ENCODE measurements at places on chromosomes 2 and 18.
A peak's percentile ranks its signal among the peaks of the same experiment; 100 is the strongest.

DNA sequence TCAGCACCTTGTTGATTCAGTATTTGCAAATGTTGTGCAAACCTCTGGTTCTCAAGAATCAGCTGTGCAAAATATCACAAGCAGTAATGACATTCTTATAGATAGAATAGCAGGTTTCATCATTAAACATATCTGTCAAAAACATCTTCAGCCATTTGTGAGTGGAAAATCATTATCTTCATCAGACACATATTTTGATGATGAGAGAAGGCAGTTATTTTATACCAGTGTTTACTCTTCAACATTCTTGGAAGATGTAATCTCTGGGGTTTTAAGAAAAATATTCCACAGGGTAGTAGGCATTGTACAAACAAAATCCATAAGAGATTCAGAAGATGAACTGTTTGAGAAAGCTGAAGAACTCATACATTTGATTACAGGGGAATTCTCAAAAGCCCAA, 64.3 kb downstream of the FSIP2 start:
- DNase-seq = no peak

DNA sequence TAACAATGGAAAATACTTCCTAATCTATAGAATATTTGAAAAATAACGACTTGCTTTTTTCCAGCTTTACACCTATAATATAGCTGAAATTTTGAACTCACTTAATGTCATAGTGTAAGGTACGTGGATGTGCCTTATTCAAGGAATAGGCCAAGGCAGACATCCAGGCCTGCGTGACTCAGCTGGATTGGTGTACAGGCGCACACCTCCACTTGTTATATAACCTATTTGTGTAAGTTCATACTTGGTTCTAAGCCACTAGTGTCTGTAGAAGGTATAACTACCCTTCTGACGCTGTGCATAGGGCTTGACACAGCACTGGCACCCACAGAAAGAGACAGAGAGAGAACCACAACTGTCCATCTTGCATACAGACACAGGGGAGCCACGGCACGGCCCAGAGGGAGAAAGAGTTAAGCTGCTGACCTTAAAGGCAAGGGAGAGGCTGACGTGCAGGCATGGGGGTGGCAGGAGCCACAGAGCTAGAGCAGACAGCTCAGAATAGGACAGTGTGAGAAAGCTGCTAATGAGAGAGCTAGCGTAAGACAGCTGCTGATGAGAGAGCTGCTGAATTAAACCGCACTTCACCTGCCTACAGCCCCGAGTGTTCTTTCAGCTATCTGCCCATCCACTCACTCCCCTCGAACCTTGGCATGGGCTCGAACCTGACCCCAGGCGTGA, 16.1 kb downstream of the CCDC178 start:
- no peak for DNase-seq

GRCh38 chr2:241160318-241160717, 10.1 kb downstream of the PPP1R7 start:
- DNase-seq = no peak

DNA sequence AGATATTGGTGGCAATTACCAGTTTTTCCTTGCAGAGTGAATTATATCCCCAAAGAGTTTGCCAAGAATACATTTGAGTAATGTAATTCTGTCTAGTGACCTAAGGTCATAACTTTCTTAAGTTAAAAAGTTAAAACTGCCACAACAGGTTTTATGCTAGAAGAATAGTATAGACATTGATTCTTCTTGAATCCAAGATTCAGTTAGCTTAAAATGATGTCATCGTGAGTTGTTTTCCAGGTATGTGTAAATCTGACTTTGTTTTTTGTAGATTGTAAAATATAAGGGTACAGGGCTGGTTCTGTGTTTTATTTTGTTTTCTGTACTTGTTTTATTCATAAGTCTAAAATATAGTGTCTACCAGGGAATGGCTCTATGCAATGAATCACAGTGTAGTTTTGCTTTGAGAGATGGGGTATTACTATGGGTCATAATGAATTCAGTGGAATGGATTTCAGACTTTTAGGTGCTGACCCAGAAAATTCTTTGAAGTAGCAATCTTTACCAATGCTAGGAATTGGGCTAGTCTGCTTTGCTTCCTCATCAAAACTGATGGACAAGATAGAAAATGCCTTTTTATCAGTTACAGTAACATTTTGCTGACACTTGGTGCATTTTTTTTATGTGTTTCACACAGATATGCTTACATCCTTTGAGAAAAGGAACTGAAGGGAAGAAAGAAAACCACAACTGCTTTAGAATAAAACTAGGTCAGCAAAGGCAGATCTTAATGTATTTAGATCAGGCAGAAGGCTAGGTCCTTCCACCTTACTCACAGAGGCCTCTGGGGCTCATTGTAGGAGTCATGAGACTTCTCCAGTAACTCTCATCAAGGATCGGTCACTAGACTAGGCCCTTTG, 20.8 kb upstream of the MGAT5 start:
- no peak for DNase-seq

DNA sequence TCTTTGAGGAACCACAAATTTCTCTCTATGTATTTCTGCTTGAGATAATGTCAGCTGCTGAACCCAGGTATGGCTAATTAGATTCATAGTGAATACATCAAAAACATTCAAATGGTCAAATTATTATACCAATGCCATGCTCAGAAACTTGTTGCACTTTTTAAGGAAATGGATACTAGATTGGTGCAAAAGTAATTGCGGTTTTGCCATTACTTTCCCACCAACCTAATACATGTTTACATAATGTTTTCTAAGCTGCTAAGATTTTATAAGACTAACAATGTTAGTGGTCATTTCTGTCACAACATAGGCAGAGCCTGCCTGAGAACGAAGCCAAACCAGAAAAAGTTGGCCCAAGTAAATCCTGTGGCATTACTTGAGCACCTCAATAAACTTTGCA, 568.2 kb upstream of the LRATD1 start:
- DNase-seq = no peak

- DNase-seq = no peak
Measured at GRCh38 chr2:103289105-103289725, 527.4 kb downstream of the TMEM182 start.

- DNase-seq = no peak
Measured at GRCh38 chr18:26546170-26546874, 2.0 kb downstream of the KCTD1 start.

GRCh38 chr18:58853561-58853960, 11.1 kb upstream of the ZNF532 start:
- no peak for DNase-seq

DNA sequence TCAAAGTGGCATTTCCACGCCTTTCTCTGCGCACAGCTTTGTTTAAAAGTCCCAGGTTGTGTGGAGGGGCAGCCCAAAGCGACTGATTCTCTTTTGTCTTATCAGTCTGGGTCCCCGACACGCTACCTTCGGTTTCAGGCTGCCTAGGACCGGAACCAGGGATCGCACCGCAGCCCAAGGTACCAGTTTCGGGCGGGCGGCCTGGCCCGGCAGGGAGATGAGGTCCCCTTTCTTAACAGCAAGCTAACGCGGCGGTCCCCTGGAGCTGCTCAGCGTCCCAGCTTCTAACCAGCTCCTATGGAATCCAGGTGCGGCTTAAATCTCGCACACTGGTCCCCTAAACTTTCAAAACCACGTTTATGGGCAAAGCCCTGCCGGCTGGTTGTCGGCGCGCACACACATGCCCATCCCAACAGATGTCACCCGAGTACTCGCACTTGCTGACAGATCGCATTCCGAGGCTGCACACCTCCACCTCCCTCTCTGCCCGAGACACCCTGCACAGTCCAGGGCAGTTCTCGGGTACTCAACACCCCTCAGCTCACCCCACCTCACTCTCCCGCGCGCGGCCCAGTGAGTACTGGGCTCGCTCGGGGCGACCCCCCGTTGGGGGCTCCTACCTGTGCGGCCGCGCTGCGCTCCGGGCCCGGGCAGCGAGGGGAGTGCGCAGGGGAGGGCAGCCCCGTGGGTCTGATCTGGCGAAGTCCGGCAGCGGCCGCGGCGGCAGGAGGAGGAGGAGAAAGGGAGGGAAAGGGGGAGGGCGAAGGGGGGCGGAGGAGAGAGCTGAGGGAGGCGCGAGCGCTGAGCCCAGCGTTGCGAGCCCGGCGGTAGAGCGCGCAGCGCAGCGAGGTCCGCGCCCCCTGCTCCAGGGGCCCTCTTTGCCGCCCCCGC, at the start of gene EFEMP1:
EFEMP1 (minus strand) TSS at position 692 of the 891 bp plus-strand sequence. CDS start 1,342 bp downstream, outside the sequence.
- DNase-seq = peak; percentile 80

DNA sequence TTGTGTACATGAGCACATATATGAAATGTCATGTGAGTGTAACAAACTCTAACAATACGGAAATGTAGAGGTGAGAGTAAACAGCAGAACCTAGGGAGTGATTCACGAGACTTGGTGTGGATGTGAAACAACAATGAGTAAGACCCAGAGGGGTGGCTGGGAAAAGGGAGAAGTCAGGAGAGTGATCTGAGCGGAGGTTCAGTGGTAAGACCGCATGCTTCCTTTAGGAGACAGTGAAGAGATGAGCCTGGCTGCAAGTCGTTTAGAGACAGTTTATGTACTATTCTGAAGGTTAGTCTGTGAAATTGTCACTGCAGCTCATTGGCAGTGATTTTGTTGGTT, 150.6 kb downstream of the PRPF40A start:
- DNase-seq = no peak

DNA sequence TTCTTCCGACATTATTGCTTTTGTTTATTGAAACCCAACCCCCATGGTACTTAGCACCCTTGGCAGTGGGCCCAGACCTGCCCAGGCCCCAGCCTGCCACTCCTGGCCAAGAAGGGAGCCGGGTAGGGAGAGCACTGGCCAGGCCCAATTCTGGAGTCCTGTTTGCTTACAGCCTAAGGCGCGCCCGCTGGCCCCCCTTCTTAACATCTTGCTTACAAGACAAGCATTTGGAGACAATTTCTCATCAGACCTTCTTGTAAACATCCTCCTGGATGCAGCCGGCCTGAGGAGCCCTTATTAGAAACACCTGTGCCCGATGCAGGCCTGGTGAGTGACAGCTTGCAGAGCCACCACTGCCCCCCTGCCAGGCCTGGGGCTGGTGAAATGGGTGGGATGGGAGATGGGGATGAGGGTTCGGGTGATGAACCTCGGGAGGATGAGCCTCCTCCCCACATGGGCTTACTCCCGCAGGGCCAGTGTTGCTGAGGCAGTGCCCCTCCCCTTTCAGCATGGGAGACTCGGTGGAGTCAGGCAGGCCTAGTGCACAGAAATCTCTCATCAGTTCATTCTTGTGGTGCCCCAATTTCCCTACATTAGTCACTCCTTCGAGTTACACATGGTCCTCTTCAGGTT, 217.5 kb downstream of the CYP26B1 start:
- no peak for DNase-seq

GRCh38 chr2:197633109-197633657, 42.2 kb downstream of the RFTN2 start:
- no peak for DNase-seq

GRCh38 chr2:68423966-68424650, 43.0 kb downstream of the FBXO48 start:
- DNase-seq = no peak

DNA sequence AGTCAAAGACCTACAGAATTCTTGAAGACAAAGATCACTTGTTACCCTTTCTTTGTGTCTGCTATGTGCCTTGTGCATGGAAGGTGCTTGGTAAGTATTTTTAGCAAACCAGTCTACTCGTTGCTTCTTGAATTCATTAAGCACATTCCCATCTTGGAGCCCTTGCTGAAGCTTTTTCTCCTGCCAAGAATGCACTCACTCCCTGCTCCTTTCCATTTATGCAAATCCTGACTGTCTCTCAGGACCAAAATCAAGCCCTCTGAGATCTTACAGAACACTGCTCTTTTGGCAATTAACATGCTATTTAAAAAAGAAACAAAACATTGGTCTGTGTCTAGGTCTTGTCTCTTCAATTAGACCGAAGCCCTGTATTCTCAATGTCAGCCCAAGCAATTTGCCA, 75.8 kb downstream of the CLHC1 start:
- no peak for DNase-seq

DNA sequence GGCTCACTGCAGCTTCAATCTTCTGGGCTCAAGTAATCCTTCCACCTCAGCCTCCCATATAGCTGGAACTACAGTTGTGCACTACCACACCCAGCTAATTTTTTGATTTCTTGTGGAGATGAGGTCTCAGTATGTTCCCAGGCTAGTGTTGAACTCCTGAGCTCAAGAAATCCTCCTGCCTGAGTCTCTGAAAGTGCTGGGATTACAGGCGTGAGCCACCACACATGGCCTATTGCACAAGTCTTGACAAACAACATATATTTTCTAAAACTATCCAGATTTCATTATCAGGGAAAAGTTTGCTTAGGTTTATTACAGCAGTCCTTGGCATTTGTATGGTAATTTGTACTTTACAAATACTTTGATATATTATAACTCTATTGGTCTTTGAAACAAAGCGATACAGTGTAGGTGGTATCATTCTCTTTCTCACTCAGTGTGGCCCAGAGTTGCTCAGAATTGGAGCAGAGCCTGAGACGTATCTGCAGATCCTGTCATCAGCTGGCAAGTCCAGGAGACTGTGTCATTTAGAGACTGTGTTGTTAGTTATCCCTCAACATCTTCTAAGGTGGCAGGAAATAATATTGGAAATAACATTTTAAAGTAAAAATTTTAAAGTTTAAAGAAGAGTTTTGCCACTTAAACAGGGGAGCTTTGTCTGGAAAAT, 41.4 kb downstream of the PDK1 start:
- no peak for DNase-seq

- peak; percentile 79 for DNase-seq
Measured at GRCh38 chr2:26018184-26019055, 15.5 kb upstream of the RAB10 start.

- DNase-seq = no peak
Measured at GRCh38 chr2:238100049-238100820, at the start of gene ESPNL. ESPNL (plus strand) TSS chr2:238100340; CDS start chr2:238100420, 80 bp downstream.

DNA sequence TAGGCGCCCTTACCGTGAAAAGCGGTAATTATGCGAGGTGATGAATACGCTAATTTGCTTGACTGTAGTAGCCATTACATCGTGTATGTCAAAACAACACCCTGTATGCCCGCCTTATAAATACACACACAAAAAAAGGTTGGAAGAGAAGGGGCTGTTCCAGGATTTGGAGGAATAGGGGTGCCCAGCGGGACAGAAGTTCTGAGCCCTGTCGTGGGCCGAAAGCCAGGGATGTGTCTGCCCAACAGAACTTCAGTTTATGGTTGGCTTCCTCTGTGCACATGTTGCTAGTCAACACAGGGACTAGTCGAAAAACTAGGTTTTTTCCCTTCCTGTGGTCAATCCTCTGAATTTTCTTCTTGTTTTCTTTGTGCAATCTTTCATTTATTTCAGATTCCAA, 182.5 kb downstream of the ACKR3 start:
- DNase-seq = no peak

GRCh38 chr2:3488061-3488531, 31.2 kb downstream of the ADI1 start:
- peak; percentile 14 for DNase-seq

- DNase-seq = no peak
Measured at GRCh38 chr2:220835583-220835982, 736.5 kb downstream of the EPHA4 start.

Measured in left cardiac atrium (tissue), 4 donors.